NCI-H1930 (cell line): ENCODE measurements at places on chromosomes 5 and 9.

DNA sequence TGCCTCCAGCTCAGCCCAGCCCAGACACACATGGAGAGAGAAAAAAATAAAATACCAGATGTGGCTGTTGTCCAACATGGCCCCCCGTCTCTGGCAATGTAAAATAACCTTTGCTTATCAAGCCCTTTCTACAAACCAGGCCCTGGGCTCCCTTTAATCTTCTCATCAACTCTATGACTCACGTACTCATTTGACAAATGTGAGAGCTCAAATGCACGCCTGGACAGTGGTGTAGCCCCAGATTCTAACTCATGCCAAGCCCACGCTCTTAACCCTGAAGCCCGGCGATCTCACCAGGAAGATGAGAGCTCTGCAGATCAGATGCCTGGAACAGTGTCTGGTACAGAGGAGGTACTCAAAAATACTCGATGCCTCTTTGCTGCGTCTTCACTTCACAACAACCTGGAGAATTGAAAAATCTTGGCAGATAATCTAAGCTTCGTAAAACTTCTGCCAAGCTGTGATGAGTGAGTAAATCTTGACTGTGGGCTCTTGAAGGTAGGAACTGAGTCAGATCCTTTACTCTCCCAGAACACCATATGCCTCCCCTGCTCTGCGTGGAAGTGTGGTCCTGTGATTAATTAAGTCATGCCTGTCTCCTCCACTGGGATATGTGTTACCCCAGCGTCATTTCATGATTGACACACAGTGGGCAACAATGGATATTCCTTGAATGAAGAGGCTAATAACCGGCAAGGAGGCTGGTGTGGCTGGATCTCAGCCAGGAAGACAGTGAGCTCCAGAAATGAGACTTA lies 102.0 kb upstream of the FSTL4 start:
- DNase-seq = no peak

DNA sequence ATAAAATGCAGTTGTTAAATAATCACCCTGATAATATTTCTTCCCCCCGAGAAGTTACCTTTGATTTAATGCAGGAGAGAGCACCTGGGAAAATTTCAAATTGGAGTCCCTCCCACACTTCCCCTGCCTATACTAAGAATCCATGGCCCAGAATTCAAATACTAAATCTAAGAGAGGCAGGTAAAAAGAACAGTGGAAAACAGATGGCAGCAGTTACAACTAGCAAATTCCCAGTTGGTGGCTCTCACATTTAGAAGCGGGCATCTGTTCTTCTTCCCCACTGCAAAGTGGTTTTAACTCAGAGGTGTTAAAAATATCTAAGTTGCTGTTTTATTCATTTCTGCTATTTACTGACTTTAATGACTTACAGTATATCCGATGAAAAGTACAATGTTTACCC lies 210.4 kb upstream of the ELAVL2 start:
- DNase-seq = no peak

- DNase-seq = no peak
Measured at GRCh38 chr9:91978740-91979414, 28.8 kb upstream of the ROR2 start.

DNA sequence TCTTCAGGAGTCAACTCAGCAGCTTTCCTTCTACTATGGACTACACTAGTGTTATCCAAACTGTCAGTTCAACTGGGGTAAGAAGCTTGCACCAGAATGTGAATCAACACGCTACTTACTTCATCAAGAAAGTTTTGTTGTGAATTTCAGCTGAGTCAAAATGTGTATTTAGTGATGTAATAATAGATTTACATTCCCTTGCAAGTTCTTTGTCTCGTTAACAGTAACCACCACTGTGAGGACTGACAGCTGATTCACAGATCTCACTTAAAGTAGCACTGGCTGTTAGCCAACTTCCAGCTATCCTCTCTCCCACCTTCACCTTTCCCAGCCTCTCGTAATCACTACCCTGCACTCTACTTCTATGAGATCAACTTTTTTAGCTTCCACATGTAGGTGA lies 445.3 kb downstream of the NTRK2 start:
- no peak for DNase-seq

- DNase-seq = no peak
Measured at GRCh38 chr9:1366276-1366675, 316.1 kb downstream of the DMRT2 start.

DNA sequence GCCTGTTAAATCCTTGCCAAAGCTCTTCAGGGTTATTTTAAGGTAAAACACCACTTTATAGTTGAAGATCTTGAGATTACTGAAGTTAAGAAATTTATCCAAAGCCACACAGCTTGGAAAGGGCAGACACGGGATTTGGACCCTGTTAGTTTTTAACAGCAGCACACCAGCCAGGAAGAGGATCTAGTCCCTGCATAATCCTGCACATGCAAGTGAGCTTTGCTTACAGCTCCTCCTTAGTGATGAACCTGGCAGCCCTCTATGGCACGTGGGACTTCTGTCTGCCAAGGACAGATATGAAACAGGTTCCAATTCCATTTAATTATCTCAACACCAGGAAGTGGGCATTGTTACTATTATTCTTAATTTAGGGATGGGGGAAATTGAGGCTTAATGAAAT lies 108.7 kb downstream of the TRIM32 start:
- no peak for DNase-seq

DNA sequence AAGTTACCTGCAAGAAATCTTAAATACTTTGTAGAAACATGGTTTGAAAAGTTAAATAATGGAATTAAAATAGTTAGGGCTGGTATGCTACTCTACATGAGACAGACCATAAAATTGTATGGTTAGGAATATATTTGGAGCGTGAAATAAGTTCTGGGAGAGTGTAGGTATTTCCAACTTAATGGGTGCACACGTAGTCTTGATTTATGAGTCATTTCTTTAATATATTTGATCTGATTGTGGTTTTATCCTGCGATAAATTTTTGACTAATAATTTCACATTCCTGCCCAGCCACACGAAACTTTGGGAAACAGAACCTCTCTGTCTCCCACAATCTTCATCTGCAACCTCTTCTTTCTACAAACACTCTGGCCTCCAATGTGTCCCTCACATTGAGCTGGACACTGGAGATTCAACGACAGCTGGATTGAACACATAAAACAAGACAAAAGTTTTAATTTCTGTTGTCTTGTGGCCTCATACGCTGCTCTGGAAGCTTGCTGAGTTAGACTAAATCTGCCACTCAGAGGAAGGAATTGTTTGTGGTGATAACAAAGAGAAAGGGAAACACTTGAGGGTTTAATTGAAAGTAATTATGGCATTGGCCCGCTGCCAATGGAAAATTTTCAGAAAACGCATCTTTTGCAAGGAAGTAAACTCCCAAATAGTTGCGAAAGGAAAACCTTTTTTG lies 201.8 kb upstream of the ZNF608 start:
- DNase-seq = no peak

GRCh38 chr9:13879981-13880380 lies 434.0 kb downstream of the NFIB start:
- no peak for DNase-seq

GRCh38 chr9:14565352-14566016 lies 127.7 kb downstream of the ZDHHC21 start:
- no peak for DNase-seq

DNA sequence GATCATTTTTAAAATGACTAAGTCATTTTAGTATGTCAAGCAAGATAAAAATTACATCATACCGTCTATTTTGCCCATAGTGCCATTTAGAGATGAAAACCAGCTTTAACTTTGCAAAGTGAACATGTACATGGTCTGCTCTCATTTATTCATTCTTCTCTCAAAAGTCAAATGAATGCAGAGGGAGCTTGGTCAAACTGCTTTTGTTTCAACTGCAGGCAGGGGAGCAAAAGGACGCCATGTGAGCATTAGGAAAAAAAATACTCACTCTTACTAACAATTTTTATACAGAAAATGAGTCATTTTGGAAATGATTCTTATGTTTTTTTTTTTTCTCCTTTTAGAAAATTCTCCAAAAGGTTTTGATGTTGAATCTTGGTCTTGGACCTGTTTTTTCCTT lies 15.7 kb downstream of the SCGB3A1 start:
- DNase-seq = no peak
